NCI-H1694 treated with DMSO at 0.1 percent for 48 hours (cell line): ENCODE measurements at places on chromosomes 4 and X.

GRCh38 chr4:154741922-154742850, 1.6 kb upstream of the LRAT start:
- no peak for DNase-seq

DNA sequence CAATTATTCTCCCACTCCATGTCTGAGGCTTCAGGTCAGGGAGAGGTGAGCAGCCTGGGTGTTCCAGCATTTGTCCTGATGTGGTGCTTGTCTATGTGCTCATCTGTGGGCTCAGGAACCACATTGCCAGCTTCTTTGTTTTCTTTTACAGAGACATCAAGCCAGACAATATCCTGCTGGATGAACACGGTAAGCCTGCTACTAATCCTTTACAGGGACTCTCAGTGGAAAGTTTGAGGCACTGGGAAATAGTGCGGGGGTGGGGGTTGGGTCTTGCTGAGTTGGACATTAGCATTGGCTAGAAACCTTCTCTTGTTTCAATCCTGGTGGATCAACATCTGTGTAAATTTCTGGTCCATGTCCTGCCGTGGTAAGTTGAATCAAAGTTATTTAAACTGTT, 310.3 kb downstream of the EVC2 start:
- no peak for DNase-seq

GRCh38 chr4:1396806-1397455, 9.3 kb downstream of the NKX1-1 start:
- no peak for DNase-seq

DNA sequence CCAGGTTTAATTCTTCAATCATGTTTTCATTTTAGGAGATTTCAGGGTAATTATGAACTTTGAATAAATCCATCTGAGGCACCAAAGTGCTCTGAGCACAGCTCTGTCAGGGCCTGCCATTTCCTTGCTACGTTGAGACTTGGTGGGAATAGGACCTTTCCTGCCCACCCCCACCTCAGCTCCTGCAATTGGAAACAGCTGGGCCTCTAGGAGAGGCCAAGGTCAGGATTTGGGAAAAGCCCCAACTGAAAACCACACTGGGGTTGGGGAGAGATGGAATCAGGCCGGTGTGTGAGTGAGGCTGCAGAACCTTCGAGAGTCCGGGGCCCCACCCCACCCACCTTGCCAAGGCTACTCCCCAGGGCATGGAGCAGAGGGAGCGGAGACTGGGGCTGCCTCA, 212.7 kb upstream of the BCOR start:
- DNase-seq: no peak

DNA sequence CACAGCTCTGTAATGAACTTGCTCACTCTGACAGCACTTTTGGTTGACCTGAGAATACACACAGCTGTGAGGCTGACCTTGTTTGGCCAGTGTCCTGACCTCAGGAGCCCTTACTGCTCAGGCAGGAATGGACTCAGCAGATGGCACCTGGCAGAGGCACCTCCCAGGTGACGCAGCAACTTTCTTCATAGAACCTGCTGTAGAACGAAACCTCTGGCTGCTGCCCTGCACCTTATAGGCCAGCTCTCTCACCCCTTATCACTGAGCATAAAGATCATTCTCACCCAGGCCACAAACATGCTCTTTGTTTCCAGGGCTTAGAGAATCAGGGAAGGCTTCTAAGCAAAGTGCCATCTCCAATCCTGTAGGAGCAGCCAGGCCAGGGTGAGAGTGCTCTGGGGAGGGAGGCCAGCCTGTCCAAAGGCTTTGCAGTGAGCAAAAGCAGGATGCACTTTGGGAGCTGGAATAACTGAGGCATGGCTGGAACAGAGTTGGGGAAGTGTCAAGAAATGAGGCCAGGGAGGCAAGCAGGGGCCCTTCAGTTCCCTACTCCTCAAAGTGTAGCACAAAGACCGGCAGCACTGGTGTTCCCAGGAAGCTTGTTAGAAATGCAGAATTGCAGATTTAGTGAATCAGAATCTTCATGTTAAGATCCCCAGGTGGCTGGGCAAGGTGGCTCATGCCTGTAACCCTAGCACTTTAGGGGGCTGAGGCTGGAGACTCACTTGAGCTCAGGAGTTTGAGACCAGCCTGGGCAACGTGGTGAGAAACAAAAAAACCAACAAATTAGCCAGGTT, 13.3 kb upstream of the CENPU start:
- no peak for DNase-seq

DNA sequence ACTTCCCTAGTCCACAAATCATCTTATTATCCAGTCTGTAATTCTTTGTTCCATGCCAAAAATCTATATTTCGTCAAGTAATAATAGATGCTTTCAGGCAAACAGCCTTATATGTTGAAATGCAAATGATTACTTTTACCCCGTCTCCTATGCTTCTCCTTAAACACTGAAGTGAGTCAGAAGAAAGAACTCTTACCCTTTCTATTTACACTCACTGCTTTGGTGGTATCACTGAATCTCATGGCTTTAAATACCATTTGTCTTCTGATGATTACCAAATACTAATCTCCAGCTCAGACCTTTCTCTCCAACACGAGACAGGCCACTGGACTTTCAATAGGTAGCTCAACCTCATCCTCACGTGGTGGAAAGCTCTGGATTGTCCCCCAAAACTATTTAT, 558.1 kb downstream of the IL1RAPL1 start:
- DNase-seq: no peak

DNA sequence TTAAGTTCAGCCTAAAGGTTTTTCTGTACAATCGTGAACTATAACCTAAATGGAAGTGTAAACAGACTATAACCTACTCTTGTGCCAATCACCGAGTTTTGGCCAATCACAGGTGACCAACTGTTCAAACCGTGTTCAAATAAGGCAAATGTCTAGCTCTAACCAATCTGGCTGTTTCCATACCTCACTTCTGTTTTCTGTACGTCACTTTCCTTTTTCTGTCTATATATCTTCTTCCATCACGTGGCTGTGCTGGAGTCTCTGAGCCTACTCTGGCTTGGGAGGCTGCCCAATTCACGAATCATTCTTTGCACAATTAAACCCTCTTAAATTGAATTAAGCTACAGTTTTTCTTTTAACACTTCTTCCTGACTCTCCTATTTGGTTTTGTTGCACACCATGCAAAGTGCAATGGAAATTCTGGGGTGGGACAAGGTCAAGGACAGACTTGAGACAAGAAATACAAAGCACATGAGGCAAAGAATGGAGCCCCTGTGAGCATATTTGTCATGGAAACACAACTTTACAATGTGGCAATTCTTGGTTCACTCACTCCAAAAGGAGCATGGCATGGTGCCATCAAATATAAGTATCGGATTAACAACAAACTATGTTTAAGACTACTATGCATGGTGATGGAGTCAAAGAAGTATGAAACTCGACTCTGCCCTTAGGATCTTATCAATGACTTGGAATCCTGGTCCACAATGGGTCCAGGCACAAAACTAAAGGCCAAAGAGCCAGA, 115.7 kb upstream of the FAM9B start:
- DNase-seq: no peak

GRCh38 chrX:56113785-56114436, 118.2 kb upstream of the KLF8 start:
- no peak for DNase-seq
